ENCODE measurements at places on chromosomes 16 and 17.

GRCh38 chr17:15954222-15954621, 9.3 kb downstream of the ADORA2B start:
- DNase-seq = no peak

GRCh38 chr17:20203018-20203417, 193.9 kb downstream of the SPECC1 start:
- no peak for DNase-seq

DNA sequence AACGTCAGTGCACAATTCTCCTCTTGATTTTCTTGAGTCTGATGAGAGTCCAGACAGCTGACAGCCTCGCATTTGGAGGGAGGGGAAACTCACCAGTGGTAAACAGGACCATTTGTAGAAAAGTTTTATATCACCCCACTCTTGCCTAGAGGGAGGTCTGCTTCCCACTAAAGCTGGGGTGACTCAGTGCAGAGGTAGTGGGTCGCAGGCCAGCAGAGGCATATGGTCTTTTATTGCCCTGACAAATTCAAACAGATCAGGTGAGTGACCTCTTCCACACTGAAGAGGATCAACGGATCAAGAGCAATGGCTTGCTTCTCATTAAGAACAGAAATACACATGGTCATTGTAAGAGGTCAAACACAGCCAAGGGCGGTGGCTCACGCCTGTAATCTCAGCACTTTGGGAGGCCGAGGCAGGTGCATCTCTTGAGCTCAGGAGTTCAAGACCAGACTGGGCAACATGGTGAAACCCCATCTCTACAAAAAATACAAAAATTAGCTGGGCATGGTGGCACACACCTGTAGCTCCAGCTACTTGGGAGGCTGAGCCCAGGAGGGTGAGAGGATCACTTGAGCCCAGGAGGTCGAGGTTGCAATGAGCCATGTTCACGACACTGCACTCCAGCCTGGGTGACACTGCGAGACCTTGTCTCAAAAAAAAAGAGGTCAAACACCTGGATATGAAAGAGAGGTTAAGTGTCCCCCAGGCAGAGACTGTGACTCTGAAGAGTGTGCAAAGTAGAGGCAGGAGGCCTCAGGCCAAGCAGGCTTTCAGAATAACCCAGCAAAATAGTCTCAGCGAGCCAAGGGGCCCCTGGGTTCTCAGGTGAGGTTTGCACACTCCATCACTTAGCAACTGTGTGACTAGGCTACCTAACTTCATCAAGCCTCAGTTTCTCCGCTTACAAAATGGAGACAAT, 56.5 kb upstream of the ERN1 start:
- DNase-seq = no peak

- DNase-seq = no peak
Measured at GRCh38 chr16:3400446-3400778, 392 bp downstream of the ZSCAN32 start.

DNA sequence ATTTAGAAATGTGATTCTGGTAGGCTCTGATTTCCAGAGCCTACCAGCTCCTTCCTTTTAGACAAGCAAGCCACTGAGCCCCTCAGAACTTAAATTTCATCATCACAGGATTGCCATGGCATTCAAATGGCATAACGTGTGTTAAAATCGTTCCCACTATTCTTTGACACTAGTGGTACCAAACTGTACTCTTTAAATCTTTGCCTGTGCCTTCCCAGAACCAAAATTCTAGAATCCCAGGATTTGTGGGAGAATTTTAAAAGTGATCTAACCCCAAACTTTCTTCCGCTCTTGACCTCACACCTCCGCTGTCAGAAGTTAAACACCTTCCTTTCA, 287 bp upstream of the INTS2 start:
- no peak for DNase-seq

DNA sequence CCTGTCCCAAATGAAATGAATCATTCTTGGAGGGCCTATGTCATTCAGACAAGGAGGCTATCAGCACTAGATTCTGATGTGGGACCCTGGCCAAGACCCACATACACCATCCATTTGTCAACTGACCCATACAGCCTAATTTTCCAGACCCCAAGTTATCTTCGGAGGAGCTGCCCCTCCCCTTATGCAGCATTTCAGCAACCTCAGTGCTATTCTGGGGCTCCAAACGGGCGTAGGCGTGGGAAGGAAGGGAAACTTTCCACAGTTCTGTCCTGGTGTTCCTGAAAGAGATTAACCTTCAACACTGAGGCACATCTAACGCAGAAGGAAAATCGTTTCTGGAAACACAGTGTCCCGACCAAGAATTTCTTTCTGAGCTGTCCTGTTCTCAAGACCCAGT, 86.7 kb downstream of the MYH11 start:
- DNase-seq = no peak

DNA sequence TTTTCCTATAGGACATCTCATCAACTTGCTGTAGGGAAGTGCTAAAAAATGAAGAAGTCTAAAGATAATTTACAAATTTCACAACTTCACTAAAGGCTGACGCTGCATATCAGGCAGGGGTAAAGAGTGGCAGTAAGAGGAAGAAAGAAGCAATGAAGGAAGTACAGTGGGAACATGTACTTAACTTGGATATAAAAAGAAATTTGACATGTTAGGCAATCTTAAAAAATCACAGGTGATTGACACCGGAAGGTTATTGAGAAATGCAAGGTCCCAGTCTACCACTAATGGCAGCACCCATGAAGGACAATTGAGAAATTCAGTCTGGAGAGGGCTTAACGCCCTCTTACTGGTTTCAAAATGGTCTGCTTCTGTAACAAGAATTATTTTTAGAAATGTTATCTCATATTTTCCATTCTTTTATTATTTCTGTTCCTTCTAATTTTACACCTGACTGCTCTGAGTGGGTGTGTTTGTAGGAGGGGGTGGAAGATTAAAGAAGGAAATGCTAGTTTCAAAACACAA, 358.1 kb downstream of the KCNJ2 start:
- no peak for DNase-seq

GRCh38 chr16:22192261-22193062, 13.6 kb upstream of the EEF2K start:
- no peak for DNase-seq

GRCh38 chr17:73562896-73563295, 81.3 kb downstream of the SDK2 start:
- DNase-seq = no peak

DNA sequence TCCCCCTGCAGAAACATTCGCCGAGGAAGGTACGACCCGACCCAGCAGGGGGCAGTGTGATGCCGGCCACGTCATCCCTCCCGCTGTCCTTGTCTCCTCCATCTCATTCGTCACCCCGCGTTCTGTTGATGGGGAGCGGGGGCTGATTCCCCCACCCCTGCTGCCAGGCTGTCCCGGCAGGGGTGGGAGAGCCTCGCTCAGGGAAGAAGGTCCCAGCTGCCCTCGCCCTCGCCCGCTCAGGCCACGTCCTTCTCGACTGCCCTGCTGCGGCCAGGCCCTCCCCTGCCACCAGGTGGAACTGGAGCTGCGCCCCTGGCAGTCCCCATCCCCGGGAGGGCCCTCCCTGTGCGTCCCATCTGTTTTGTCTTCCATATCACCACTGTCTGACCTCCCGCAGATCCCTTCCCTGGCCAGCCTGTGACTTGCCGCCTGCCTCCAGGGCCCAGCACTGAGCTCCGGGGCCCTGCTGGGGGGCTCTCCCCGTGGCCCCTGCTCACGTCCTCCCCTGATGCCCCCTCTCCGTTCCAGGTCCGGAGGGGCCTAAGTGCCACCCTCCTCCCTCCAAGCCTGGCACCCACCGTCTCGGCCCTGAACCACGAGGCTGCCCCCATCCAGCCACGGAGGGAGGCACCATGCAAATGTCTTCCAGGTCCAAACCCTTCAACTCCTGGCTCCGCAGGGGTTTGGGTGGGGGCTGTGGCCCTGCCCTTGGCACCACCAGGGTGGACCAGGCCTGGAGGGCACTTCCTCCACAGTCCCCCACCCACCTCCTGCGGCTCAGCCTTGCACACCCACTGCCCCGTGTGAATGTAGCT, 20.6 kb downstream of the ADAM11 start:
- no peak for DNase-seq

DNA sequence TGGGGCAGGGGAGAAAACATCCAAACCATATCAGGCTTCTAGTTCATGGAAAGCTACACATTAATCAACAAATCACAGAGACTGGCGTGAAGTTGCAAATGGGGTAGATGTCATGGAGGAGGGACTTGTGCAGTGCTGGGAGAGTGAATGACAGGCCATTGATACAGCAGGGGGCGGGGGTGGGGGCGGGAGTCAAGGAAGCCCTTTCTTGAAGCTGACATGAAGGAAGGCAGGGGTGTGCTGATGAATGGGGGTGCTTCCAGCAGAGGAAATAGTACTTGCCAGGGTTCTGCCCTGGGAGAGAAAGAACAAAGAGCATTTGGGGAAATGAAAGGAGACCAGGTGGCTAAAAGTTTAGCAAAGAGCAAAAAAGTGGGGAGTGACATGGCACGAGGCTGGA, 269.9 kb downstream of the SHISA9 start:
- no peak for DNase-seq

- no peak for DNase-seq
Measured at GRCh38 chr17:38598536-38598935, 7.2 kb downstream of the SRCIN1 start.

- DNase-seq = no peak
Measured at GRCh38 chr16:75687361-75687760, 10.6 kb upstream of the CPHXL2 start.

DNA sequence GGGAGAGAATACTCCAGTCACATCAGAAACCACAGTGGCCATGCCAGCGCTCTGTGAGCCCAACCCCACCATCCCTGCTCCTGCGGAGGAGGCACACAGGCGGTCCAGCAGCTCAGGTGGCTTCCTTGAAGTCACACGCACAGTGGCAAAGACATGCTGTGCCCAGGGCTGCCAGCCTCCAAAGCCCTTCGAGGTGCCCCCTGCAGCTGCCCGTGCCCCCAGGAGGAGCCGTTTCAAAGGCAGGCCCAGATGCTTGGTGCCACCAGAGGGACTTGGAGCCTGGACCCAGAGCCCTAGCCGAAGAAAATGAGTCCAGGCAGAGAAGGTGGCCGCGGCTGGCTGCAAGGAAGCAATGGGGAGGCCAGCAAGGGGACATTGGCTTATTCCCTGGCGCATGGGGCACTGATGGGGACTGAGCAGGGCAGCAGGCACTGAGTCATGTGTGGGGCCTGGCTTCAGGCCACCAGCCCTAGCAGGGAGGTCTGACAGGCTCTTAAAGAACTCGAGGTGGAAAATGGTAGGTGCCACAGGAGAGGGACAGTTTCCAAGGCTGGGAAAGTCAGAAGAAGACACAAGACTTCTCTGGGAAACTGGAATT, 17.2 kb upstream of the CACNG1 start:
- no peak for DNase-seq

GRCh38 chr17:49592263-49592662, 16.6 kb downstream of the NXPH3 start:
- no peak for DNase-seq

DNA sequence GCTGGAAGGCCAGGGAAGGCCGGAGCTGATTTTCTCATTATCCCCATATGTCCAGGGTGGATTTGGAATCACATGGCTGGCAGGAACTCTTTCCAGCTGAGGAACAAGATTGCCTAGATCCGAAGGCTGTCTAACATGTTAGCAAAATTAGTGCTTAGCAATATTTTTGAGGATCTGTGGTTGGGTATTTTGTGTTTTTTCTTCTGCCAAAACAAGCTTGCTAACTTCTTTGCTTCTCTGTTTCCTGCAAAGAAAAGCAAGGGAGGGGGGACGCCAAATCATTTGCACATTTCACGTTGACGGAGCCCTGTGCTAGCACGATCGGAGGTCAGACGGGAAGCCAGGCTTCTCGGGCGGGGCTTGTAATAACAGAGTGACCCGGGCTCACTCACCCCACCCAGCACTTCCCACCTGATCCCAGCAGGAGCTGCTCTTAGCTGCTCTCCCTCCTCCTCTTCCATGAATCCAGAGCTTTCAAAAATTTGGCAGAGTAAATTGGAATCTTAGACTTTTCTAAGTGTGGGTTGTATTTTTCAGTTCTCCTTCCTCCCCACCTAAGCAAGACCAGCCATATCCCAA, 33.3 kb upstream of the FOXF1 start:
- no peak for DNase-seq

- DNase-seq = no peak
Measured at GRCh38 chr17:36640836-36641235, 39.5 kb downstream of the MRM1 start.

DNA sequence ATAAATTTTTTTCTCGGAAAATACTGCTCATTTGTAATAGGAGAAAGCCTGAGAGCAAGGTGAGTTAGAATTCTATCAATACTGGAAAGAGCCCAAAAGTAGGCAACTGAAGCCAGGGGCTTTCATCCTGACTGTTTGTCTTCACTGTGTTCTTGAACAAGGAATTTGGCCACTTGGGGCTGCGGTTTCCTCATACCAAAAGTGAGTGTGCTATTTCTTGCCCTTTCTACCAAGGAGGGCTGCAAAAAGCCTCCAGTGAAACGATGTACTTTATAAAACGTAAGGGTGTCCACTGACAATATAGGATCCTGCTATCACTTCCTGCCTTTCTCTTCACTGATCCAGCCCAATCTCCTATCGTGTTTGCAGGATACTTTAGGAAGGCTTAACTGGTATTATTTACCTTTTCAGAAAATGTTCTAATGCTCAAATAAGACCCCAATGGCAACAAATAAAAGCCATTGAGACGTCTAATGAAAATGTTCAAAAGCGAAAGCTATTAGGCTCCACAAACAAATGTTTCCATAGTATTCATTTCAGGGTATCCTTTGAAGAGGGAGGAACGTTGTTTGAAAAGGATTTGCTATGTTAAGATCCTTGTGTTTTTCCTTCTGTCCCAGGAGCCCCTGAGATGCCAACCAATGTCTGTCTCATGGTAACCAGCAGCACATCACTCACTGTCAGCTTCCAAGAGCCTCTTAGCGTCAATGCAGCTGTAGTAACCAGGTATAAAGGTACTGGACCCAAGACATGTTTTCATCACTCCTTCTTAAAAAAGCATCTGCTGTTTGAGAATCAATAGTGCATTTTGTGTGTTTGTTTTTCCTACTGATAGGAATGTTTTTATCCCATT, 219.3 kb upstream of the NOG start:
- no peak for DNase-seq

DNA sequence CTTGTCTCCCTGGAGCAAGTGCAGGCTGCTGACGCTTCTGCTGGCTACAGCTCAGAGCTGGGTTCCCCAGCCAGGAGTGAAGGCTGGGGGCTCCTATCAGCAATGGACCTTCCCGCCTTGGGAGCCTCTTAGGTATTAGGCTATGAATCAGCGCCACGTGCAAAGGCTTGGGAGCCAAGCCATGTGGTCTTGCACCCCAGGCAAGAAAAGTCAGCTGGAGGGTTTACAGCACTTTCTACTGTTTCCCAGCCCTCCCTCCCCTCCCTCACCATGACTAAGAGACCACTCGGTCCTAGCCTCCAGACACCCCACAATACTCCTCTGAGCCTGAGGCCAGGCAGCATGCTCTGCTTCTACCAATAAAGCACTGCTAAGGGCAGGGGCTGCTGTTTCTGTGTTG, 12.3 kb downstream of the EPX start:
- no peak for DNase-seq

- no peak for DNase-seq
Measured at GRCh38 chr17:40607641-40608040, 40.0 kb downstream of the SMARCE1 start.

GRCh38 chr17:8076502-8077266, 10.8 kb downstream of the ALOX12B start:
- no peak for DNase-seq

GRCh38 chr17:1173432-1174262, 6.1 kb downstream of the ABR start:
- no peak for DNase-seq
